M059J (cell line): ENCODE measurements at places on chromosomes 5 and 9.
A peak's percentile ranks its signal among the peaks of the same experiment; 100 is the strongest.

DNA sequence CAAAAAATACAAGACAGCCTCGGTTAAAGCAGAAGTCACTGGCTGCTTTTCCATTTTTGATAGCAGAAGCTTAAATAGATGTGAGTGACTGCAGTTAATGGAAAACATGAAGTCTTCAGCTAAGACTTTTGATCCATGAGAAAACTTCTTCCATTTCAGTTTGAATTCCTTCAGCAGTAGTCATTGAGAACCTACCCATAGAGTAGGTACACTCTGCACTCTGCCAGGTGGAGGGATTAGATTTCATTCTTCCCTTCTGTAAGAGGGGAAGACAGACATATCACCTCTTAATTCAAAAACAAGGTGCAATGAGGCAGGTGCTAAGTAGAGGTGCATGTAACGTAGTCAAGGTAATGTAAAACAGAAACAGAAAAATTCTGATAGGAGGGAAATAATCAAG lies 26.7 kb upstream of the XPA start:
- DNase-seq: no peak

DNA sequence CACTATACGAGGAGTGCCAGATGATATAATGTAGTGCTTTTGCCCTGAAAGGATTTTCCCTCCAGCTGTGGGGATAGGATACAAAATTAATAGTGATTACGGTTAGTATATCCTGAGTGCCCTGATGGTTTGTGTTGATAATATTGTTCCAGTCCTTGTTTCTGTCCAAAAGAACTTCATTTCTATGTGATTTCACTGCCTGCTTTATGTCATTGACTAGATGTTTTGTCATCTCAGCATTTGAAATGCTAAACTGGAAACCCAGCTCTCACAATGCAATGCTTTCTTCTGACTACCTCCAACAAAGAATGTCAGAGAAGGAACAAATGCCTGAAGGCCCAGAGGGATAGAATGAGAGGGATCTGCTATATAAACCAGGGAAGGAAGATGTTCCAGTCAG lies 177.8 kb downstream of the NIPBL start:
- DNase-seq: no peak

DNA sequence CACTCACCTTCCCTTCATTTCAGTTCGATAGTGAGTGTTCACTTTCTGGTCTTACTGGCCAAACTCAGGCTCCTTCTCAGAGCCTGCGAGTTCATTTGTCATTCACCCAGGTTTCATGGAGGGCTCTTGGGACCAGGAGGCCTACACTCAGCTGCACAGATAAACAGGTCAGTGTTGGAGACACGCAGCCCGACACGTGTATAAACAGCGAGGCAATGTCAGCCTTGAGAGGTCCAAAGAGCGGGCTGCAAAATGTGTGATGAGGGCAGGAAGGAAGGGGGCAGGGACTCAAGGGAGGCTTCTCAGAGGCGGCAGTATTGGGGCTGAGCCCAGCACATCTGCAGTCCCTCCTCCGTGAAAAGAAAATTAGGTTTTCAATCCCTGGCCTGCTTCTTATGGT lies 82.6 kb upstream of the ZNF618 start:
- DNase-seq: no peak

DNA sequence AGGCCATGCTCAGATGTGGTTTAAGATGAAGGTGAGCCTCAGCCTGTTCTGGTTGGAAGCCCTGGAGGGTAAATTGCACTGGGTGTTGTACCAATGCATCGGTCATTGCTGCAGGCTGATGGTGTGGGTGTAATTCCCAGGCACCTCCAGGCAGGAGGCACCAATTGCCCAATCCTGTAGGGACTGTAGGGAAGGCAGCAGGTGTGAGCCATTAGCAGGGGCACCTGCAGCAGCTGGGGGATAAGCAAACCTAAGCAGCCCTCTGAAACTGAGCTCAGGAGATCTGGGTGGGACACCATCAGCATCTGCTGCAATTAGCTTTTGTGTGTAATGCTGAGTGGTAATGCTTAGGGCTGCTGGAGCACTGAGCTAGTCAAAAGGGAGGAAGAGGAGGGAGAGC lies 190.1 kb upstream of the TBC1D2 start:
- no peak for DNase-seq

GRCh38 chr5:64827703-64828102 lies 59.0 kb downstream of the CWC27 start:
- DNase-seq: no peak

DNA sequence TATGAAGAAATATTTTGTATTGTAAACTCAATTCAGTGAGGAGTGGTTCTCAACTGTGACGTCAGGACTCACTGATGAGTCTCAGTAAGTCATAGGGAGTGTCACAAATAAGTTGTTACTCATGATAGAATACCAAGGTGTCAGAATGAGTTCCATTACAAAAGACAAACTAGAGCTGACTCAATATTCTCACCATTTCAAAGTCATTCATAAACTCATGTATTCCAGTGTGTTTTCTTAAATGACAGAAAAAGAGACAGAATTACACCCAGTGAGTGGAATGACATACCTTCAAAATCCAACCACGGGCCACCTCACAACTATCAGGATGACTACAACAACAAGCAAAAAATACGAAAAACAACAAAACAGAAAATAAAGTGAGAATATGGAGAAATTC lies 321.5 kb downstream of the ENC1 start:
- peak; percentile 56 for DNase-seq

DNA sequence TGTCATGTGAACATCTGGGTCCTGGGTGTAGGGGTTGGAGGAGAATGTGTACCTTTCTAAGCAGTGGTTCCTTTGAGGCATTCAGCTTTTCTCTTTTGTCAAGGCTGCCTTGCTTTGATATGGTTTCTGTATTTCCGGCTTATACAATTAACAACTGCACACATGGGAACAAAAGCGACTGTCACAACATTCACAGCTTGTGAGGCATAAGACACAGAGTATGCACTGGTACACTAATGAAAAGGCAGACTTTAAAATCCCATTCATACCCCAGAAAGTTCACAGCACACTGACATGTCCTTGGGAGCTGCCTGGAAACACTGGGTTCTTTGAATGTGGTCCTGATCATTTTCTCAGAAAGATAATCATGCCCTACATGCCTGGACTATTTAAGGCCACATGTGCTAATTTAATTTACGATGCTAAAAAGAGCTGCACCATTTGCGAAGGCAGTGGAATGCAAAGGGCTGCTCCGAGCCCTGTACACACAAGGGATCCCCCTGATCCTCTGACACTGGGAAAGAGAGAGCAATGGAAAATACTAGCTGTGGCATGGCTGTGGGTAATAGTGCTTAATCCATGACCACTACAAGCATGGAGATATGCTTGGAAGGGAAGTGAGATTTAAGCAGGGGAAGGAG lies 131.8 kb downstream of the EFNA5 start:
- DNase-seq: no peak

DNA sequence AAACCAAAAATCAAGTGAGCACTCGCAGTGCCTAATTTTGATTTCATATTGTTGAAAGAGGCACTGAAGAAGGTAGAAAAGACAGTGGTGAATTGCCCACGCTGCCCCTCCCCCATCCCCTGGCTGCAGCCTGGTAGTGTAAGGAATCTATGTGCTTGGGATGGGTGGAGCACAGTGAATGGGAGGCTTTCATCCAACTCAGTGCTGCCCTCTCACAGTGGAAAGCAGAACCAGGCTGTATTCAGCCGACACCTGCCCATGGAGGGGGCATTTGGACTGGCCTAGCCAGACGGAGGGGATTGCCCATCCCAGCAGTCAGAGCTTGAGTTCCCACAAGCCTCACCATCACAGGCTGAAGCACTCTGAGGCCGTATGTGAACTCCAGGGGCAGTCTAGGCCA lies 800.4 kb upstream of the DMAC1 start:
- no peak for DNase-seq

GRCh38 chr5:148808864-148809642 lies 17.4 kb upstream of the ADRB2 start:
- DNase-seq: peak; percentile 70

- DNase-seq: no peak
These were observed 63.5 kb upstream of the HAND1 start for GRCh38 chr5:154541553-154541952.

DNA sequence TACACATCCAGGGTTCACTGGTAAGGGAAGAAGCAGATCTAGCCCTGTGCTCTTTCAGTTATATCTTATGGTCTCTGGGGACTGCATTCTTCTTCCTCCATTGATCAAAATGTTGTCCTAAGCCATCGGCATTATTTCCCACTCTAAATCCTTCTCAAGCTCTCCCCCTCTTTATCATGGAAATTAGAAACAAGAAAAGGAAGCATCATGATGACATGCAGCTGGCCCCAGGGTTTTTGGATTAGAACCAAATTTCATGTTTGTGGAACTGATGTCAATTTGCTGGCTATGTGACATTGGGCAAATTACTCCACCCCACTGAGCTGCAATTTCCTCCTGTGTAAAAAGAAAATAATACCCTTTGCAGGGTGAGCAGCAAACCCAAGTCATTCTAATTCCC lies 39.5 kb downstream of the MFAP3 start:
- peak; percentile 55 for DNase-seq

DNA sequence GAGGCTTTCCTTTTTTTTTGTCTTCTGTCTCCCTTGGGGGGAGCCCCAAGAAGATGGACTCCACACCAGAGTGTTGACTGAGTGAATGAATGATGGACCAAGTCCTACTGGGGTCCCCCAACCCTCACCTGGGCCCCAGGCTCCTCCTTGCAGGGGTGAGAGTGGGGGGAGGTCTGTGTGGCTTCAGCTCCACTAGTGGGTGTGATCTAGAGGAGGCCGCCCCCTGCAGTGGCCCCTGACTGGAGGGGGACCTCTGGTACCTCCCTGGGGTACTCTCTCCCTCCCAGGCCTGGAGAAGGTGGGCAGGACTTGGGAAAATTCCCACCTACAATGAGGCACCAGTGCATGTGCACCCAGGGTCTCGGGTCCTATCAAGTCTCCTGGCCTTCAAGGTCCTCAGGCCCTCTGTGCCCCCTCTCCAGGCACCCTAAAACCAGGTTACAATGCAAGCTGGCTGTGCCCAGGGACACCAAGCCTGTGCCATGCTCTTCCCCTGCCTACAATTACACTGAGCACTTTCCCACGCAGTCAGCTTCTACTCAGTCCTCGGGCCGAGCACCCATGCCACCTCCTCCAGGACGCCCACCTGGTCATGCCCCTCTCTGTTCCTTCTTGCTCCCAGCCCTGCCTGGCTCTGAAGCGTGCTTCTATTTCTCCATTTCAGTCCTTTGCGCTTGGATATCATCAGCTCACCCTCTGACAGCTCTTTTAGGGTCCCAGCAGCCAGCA lies 117.2 kb upstream of the PHYKPL start:
- no peak for DNase-seq

GRCh38 chr9:128159522-128159783 lies 612 bp upstream of the BBLN start:
- DNase-seq: no peak

DNA sequence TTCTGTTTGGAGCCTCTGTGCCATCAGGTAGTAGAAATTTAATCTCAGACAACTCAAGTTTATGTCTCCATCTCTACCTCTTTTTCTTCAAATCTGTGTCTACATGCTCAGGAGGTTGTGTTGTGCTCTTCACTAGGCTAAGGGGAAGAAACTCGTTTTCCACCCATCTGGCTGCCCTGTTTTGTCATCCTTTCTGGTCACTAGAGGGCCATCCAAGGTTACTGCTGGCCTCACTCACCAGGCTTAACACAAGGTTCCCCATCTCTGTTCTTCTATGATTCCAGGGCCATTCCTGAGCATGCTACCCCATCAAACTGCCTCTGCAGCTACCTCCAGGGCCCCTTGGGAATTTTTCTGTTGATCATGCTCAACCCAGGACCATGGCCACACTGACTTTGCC lies 213.3 kb upstream of the FBXL7 start:
- no peak for DNase-seq

GRCh38 chr5:149809931-149810691 lies 80.0 kb downstream of the PPARGC1B start:
- no peak for DNase-seq

- no peak for DNase-seq
These were observed 148.7 kb downstream of the ACTL7B start for GRCh38 chr9:108707120-108707519.

DNA sequence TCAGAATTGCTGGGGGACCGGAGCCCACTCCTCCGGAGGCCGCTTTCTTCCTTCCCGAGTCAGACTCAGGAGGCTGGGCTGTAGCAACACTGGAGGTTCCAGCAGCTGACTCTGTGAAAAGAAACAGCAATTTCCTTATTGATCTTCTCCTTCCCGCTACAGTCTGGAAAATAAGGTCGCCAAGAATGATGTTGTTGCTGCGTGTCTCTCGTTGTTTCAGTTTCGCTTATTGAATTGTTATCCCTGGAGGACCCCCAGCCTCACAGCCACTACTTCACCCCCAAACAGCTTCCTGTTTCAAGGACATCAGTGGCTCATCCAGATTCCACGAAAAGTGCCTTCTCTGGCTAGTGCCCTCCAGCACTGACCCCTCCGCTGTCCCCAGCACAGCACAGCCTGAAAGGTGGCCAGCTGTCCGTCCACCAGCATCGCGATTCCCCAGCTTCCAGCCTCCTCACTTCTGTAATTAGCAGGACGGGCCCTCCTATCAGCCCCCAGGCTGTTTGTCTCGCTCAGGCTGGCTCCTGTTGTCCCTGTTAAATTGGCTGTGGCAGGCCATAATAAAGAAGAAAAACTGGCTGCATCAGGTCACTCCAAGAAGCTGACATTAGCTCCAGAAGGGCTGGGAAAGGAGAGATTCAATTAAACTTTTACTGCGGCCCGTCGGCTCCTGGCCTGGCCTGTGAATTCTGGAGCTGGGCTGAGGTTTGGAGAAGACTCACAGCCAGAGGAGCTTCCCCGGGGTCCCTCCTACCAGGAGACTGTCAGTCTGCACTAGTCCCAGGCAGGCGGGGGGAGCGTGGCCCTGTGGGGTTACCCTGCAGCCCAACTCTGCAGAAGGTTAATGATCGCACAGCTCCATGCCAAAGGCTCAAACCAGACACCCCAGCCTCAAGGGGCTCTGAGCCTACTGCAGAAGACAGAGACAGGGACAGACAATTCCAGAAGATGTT lies 40.5 kb downstream of the OLFM1 start:
- DNase-seq: no peak

GRCh38 chr5:72956324-72957140 lies 691 bp downstream of the FCHO2 start:
- DNase-seq: peak; percentile 73

DNA sequence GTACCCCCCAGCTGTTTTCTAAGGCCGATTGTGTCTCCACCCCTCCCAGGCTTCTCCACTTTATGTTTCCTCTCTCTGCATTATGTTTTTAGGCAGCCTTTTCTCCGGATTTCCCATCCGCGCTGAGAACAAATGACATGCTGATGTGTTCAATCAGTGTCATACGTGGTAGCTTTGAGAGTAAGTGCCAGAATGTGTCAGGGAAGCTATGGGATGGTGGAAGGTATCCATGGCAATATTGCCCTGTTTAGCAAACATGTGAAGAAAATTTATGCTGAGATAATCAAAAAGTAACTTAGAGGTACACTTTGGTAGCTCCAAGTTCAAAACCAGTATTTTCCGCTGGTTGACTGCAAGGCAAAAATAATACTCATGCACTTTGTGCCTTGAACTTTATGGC lies 36.6 kb upstream of the LECT2 start:
- no peak for DNase-seq

- DNase-seq: peak; percentile 96
These were observed 77.0 kb upstream of the COL5A1 start for GRCh38 chr9:134564431-134565170.

- DNase-seq: no peak
These were observed 20.9 kb downstream of the CYFIP2 start for GRCh38 chr5:157286761-157287211.
